ENCODE measurements at places on chromosomes 3 and 15.

DNA sequence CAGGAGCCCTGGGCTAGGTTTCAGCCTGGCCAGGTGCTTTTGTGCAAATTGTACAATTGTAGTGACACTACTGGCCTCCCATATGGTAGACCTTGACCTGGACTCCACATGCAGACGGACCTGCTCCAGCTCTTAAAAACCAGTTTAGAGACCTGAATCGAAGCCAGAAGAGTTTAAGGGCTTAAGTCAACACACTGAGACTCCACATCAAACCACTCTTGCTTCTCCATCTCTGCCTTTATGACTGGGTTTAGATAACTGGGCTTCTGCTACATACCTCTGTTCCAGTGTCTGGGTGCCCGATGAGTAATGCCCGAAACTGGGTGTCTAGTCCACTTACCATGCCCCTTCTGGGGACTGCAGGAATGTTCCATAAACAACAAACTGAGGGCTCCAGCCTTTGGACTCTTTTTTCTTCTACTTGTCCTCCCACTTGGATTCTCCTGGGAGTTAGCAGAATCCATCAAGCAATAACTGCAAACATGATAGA is 32.8 kb downstream of the TMEM212 start:
- DNase-seq = no peak

- no peak for DNase-seq
These were observed 695 bp downstream of the RPL32 start for GRCh38 chr3:12840591-12841148.

- DNase-seq = no peak
These were observed 225.5 kb downstream of the RORA start for GRCh38 chr15:61003437-61004218.

DNA sequence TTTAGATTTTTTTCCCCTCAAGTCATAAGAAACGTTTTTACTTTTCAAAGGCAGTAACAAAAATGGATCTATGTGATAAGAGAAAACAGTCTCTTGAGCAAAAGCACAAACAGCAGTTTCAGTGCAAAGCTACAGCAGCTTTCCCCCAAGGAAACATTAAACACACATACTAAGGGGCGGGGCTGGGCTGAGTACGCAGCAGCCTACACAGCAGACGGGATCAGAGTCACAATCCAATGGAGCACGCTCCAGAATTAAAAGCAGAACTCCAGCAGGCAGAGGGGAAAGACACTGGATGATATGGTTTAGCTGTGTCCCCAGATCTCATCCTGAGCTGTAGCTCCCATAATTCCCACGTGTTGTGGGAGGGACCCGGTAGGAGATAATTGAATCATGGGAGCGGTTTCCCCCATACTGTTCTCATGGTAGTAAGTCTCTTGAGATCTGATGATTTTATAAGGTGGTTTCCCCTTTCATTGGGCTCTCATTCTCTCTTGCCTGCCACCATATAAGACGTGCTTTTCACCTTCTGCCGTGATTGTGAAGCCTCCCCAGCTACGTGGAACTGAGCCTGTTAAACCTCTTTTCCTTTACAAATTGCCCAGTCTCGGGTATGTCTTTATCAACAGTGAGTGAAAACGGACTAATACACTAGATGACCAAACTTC is 116.2 kb upstream of the SLCO3A1 start:
- DNase-seq = no peak

GRCh38 chr3:158101335-158102241 is 4.6 kb downstream of the SHOX2 start:
- no peak for DNase-seq

GRCh38 chr15:40367371-40367685 is 9.3 kb downstream of the DISP2 start:
- no peak for DNase-seq

GRCh38 chr3:3573341-3573740 is 225.9 kb upstream of the LRRN1 start:
- no peak for DNase-seq

DNA sequence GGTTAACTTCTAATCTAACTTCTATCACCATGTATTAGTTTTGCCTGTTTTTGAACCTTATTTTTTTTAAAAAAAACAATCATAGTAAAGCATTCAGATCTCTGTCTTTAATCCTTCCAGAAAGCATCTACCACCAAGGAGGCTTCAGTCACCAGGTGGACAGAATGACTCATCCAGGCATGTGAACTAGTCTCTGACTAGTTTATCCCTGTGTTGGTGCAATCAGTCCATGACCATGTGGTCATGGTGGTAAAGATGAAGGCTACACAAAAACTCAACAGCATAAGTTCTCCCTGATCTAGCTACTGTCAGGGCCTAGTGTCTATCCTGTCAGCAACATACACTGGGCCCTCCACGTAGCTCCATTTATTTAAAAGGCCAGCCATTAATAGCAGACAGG is 750.6 kb downstream of the AGBL1 start:
- DNase-seq = no peak

All from GM04504 (cell line).